K562 (cell line): ENCODE measurements at places on chromosomes 3 and 15.

DNA sequence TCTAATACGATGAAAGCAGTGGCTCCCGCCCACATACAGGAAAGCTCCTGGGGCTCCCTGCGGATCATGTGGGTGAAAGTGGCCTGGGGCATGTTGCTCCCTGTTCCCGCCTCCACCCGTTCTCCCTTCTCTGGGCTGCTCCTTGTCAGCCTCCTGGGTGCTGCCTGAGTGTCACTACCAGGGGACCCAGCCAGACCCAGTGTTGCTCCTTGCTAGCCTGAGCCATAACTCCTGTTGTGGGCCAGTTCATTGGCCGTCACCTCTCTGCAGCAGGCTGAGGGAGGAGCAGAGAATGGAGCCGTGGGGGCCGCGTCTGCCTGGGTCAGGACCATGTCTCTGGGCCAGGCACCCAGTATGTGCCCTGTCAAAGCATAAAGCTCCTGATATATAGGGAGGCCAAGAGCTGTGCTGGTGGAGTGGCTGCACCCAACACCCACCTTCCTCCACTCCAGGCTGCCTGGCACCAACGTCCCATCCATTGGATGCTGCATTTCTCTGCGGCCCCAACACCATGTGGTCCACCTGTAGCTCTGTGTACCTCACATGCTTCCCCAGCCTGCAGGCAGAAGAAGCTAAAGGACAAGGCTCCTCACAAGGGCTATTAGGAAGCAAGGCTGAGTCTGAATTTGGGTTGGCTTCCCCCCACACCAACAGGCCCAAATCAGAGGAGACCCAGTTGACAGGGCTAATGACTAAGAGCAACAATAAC lies 40.5 kb downstream of the KLF13 start:
- DNase-seq = no peak

- no peak for DNase-seq
Measured at GRCh38 chr15:95795386-95795785, 535.1 kb upstream of the NR2F2 start.

- DNase-seq = no peak
Measured at GRCh38 chr15:34754171-34754601, 612 bp downstream of the GJD2 start.

DNA sequence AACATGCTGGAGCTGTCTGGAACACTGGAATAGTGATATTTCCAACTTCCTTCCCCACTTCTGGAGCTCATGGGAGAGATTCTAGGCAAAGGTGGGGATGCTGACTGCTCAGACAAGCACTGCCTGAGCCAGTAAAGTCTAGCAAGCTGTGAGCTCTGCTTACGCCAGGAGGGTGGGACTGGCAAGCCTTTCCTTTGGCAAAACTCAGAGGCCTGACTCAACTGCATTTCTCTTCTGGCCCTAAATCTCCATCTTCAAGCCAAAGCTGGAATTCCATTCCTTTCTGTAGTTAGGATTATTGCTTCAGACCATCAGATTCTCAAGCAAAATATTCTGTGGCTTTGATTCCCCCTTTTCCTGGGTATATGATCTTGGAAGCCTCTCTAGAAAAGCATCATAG lies 20.3 kb upstream of the EPB42 start:
- no peak for DNase-seq

- no peak for DNase-seq
Measured at GRCh38 chr3:196149375-196149774, 61.8 kb downstream of the ZDHHC19 start.
